Renal cortex interstitium (tissue), 15 donors: ENCODE measurements at places on chromosomes 1 and 21.

GRCh38 chr1:85836736-85837135, 128.5 kb upstream of the ZNHIT6 start:
- no peak for DNase-seq

DNA sequence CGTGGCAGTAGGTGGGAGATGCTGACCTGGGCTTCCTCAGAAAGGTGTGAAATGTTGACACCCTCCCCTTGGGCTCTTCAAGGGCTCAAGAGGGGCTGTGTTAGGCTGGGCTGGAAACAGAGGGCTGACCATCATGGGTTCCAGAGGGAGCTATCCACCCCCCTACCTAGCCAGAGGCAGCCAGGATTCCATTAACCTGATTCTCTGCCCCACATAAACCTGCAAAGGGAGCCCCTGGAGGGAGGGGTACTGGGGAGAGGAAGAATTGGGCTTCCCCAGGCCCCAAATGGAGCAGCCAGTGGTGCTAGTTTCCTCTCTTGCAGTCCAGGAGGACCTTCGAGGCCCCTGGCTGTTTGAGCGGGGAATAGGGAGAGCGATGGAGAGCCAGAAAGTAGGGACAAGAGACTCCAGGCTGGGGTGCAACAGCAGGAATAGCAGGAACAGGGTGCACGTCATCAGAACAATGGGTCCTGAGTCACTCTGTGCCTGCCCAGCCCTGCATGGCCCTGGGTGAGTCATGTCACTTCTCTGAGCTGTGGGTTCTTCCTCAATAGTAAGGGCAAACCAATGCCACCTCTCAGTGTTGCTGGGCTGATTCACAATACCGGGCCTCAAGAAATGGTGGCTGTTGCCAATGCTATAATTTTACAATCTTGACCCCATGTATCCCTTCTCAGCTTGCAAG, 121.2 kb downstream of the EPHB2 start:
- no peak for DNase-seq

DNA sequence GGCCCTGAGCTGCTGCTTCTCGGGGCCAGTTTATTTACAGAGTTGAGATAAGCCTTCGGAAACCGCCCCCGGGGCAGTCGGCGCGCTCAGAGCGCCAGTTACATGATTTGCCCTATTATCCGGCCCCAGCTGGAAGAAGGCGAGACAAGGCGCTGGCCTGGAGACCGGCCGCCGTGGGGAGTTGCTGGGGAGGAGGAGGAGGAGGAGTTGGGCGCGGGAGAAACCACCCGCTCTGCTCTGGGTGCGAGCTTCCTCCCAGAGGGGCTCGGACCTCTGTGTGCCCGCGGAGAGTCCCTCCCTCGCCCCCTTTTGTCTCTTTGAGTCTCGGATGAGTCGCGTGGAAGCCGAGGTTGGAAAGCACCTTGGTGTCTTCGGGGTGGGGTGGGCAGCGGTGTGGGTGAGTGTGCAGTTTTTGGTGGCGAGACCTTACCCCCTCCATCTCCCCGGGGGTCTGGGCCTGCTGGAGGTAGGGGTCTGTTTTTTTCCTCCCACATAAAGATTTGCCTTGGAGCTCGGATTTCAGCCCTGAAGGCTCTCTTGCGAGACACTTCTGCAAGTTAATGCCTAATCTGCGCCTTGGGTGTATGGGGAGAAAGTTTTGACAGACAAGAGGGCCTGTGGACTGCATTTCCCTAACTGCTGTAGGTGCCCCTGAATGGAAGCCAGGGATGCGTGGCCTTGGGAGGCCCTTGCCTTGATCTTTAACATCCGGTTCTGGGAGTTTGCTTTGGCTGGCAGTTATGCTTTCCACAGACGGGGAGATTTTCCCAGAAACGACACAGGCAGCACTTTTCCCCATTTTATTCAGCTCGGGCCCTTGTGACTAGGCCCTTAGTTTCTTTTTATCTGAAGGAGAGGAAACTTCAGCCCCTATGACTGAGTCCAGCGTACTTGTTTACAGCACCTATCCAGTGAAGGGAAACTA, 80.0 kb downstream of the NDUFS5 start:
- peak; percentile 59 for DNase-seq

- DNase-seq = no peak
These were observed 26.5 kb downstream of the TAF5L start for GRCh38 chr1:229599218-229599954.

DNA sequence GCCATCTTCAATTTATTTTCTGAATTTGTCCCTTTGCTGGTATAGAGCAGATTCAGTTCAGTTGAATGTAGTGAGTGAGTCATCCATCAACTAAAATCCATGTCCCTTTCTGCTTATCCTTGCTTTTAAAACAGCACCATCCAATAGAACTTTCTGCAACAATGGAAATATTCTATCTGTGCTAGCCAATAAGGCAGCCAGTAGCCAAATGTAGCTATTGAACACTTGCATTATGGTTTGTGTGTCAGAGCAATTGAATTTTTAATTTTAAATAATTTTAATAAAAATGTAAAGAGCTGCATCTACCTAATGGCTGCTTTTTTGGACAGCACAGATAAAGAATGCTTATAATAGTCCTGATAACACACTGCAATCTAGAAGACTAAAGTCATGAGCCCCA, at the start of gene GJA9:
GJA9 (minus strand) TSS at position 101 of the 400 bp plus-strand sequence. CDS start 5,489 bp downstream, outside the sequence.
- DNase-seq = no peak

DNA sequence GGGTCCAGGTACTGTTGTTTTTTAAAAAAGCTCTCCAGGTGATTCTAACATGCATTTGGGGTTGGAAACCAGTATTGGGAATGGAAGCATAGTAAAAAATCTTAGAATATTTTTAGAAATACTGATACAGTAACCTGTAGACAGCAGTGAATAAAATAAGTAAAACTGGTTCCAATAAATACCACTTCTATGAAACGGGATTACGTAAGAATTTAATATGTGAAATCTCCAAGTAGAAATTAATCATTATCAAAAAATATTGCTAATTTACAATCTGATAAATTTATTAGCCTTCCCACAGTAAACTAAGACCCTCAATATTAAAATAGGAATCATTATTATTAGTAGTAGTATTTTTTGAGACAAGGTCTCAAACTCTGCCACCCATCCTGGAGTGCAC, 177.5 kb downstream of the COP1 start:
- no peak for DNase-seq

GRCh38 chr1:192521734-192522133, 53.8 kb upstream of the RGS1 start:
- DNase-seq = no peak
